ENCODE measurements at places on chromosomes 16 and 17.
A peak's percentile ranks its signal among the peaks of the same experiment; 100 is the strongest.

DNA sequence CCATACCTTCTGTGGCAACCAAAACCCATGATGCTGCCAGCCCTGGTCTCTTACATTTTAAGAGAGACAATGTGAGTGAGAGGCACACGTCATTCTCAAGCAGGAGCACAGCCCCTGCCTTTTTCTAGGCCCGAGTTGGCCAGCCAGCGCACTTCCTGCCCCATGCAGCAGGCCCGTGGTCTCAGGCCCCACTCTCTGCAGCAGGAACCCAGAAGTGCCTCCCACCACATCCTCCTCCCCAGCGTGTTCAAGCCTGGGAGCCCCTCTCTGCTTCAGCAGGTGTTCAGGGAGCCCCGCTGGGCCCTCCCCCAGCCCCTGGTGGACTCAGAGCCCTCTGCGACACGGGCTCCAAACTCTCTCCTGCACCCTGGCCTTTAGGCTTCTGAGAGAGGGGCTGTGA lies 30.5 kb downstream of the ITGAE start:
- DNase-seq = peak; percentile 54

GRCh38 chr17:7238420-7239090 lies 702 bp downstream of the PHF23 start:
- DNase-seq = peak; percentile 52

DNA sequence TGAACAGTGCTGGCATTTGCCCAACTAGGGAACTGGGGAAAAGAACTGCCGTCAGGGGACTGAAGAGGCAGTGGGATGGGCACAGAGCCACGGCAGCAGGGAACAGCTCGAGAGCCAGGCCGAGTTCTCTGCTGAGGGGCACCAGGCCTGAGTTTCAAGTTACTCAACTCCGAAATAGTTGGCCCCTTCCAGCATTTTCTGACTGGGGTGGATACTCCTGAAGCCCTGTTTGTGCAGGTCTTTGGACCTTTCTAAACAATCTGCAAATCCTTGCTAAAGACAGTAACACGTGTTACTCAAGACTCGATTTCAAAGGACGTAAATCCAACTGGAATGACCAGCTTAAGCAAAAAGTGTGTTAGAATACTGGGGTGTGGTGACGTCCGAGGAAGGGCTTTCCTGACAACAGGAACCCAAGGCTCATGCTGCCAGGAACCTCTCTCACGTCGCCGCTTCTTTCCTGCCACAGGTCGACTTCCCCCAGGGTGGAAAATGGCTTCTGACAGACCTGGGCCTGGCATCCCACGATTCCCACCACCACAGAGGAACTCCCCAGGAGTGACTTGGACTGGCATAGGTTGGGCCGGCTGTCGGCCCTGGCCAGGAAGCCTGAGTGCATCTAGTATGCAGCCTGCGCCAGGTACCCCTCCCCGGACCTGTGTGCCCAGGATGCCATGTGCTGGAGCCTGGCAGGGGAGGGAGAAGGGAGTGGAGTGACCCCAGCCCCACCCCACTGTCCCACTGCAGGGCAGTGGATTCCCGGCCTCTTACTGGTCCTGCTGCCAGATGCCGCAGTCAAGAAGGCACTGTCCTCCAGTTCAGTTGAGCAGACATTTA lies 71.9 kb downstream of the N4BP1 start:
- no peak for DNase-seq

DNA sequence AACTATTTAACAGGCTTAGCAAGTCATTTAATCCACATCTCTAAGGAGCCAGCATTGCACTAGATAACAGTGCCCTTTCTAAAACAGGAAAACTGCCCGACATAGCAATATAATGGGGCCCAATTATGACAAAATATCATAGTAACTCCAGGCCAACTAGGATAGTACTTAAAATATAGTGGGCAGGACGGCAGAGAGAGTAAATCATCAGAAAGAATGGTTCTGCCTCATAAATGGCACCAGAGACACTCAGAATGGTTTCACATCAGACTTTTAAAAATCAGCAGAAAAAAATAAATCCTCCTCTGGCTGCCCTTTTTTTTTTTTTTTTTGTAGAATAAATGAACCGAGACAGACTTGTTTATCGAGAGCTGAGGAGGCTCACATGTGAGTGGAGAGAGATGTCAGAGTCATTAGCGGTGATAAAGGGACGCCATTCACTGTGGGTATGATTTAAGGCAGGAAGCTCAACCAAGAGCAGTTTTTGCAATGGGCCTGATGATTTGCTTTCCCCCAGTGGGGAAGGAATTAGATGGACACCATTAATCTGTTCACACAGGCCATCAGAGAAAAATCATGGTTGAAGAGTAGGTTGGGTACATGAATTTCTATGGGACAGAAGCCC lies 62.6 kb downstream of the CPPED1 start:
- DNase-seq = no peak

DNA sequence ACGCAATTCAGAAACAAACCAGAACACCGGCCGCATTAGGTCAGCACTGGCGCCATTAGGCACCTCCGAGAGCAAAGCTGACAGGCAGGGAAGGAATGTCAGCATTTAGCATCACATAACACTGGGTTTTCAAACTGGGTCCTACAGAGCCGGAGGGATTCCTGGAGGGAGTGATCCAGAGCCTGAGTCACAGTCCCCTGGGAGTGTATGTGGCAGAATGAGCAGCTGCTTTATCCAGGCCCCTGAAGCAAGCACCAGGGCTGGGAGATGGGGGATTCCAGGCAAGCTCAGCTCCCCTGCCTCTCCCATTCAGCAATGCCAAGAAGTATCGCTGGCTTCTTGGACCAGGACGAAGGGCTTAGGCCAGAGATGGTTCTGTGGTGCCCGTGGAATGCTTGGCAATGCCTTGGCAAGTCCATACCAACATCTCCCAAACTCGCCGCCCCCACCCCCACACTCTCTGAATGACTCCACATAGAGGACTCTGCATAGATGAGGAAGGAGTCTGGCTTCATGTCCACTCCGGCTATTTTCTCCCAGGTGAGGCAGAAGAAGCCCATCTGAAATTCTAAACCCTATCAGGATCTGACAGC lies 20.4 kb downstream of the GAS7 start:
- no peak for DNase-seq

GRCh38 chr17:82311971-82312370 lies 5.4 kb downstream of the CD7 start:
- DNase-seq = no peak

- DNase-seq = no peak
These were observed 259.0 kb downstream of the XYLT1 start for GRCh38 chr16:17211797-17212196.

DNA sequence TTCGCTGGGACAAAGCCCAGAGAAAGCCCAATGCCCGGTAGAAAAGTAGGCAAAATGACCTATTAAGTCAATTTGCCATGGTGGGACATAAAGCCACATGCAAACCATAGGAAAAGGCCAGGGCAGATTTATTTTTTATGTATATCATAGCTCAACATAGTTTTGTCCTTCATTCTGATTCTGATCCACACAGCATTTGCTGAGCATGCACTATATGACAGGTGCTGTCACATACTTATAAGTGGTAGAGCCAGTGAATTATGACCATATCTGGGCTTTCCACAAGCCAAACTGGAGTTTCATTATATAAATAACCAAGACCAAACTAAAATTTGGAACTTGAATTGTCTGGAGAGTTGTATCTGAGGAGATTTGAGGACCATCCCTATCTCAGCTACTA lies 74.3 kb downstream of the CA10 start:
- DNase-seq = no peak

DNA sequence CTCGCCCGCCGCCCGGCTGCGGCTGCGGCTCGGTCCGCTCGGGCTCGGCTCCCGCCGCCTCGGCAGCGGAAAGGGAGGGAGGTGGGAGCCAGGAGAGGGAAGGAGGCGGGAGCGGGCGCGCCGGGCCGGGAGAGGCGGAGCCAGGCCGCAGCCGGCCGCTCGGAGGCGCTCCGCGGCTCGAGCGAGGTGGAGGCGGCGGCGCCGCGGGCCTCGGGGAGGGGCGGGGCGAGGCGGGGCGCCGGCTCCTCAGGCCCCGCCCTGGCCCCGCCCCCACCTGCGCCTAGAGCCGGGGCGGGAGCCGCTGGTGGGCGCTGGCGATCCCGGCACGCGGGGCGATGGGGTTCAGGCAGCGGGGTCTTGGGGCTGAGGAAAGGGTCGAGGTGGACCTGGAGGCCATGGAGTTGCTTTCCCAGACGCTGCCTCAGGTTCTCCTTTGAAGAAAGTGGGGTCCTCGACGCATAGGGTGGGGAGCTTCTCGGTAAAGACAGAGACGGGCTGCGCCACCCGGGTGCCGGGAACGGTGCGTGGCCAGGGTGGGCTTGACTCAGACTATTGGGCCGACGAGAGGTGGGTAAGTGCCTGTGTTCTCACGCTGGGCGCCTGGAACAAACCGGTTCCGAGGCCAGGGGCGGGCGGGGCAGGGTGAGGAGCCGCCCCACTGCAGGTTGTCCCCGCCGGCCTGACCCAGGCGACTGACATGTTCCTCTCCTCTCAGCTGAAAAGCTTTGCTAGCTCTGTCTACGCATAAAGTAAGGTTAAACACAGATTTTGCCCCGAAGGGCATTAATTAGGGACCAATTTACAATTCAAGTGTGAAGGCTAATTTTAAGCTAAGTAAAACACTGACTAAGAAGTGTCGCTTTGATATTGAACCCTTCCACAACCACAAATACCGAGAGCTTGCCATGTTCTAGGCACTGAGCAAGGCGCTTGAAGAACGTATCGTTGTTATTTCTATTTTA lies at the start of gene CMTM4:
Gene CMTM4, minus strand, starts transcription at position 75 of the 962 bp plus-strand sequence. CDS start 218 bp downstream, outside the sequence.
- peak; percentile 75 for DNase-seq

GRCh38 chr16:73735954-73736353 lies 560.7 kb upstream of the PSMD7 start:
- DNase-seq = no peak

GRCh38 chr17:78903101-78903779 lies at the start of gene CEP295NL:
TSS of gene CEP295NL (minus strand) at chr17:78903201. CDS start at chr17:78901828, 1,373 bp downstream.
- no peak for DNase-seq

- no peak for DNase-seq
These were observed 10.9 kb upstream of the TBX2 start for GRCh38 chr17:61388561-61389356.

GRCh38 chr16:78942625-78943245 lies 657.8 kb downstream of the MAF start:
- DNase-seq = no peak

GRCh38 chr17:79077587-79077986 lies 3.0 kb downstream of the ENGASE start:
- no peak for DNase-seq

- DNase-seq = no peak
These were observed 108.4 kb downstream of the AIPL1 start for GRCh38 chr17:6326483-6326882.

GRCh38 chr17:42050393-42051012 lies at the start of gene C17orf113:
TSS of gene C17orf113 (minus strand) at chr17:42050601. CDS start at chr17:42043376, 7,225 bp downstream.
- DNase-seq = peak; percentile 42

GRCh38 chr16:12094537-12095265 lies 118.2 kb downstream of the SNX29 start:
- no peak for DNase-seq

- DNase-seq = no peak
These were observed 158.6 kb downstream of the AXIN2 start for GRCh38 chr17:65402513-65403496.

DNA sequence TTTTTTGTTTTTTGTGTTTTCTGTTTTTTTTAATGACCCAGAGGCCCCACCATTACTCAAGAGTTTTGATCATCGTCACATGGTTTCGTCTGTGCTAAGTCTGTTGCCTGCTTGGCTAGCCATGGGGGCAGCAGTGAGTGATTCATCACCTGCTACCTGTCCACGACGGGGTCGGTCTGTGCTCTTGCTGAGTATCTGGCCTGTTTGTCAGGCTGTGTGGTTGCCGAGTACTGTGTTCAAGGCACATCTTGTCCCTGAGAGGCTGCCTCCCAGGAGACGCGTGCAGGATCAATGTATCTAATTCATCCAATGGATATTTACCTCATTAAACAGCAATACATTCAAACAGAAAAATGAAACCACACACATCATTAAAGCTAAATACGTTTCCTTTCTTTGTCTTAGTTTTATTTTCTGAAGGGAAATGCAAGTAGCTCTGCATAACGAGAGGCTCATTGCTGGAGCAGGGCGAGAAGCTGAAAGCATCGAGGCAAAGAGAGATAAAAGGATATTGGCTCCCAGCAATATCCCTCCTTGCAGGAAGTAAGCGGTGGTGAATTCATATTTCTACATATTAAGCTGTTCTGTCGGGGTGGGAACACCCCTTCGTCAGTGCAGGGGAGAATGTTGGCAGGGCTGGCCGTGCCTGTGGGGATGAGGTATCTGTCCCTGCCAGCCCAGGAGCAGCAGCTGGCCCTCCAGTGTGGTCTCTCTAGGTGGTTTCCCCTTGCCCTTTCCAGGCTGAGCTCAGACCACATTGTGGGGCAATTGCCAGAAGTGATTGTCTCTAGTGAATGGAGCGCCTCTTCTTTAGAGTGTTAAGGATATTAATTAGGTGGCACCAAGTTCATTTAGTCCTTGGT lies 166.2 kb upstream of the ASIC2 start:
- DNase-seq = peak; percentile 69

Measured in GM06990 (cell line).